ENCODE measurements at places on chromosomes 7 and 10.

DNA sequence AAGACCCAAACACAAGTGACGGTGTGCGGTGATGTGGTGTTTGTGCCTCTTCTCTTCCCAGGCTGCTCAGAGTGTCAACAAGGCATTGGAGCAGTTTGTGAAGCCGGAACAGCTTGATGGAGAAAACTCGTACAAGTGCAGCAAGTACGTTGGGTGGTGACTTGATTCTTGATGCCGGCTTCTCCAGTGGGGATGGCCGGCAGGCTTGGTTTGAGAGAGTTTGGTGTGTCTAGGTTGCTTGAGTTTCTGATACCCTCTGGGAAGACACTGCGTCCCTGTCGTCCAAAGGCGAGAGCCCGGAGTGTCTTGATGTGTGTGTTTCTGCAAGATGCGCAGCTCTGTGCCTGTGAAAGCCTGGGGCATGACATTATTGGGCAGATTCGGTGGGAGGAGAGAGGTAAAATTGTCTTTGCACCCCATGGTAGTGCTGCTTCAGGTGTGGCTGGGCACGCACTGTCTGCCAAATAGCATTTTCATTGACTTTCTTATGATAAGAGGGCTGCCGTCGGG lies 111.8 kb downstream of the ANKRD61 start:
- DNase-seq: no peak

DNA sequence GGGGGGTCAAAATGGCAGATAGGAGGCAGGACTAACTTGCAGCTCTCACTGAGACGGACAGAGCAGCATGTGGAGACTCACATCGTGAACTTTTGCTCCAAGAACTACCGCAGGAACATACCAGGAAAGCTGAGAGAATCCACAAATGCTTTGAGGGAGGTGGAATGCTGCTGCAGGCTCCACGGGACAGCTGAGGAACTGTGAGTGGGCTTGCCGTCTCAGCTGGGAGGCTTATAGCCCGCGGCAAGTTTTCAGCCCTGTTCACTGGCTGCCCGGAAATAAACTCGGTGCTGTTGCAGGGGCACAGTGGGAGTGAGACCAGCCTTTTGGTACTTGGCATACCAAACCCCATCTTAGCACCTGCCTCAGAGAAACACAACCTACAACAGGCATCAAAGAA lies 19.1 kb upstream of the WDR11 start:
- no peak for DNase-seq

DNA sequence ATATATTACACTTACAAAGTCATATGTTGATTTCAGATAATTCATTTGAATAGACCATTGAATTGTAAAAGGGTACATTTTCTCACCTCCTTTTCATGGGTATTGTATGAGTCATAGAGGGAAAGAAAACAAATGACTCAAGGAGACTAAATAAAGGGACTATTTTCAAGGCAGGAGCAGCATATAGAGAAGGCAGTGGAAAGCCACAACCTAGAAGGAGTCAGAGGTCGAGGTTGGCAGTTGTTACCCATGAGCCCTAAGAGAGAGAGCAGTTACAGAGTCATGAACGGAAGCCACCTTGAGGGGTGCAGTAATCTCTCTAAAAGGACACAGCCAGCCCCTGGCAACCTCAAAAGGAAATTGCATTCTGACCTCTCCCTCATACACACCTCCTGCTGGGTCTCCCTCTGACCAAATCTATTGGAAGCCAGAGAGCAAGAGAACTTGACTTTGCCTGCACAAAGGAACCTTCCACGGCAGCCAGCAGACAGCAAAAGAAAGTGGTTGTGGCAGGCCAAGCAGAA lies 137.9 kb downstream of the GRM8 start:
- no peak for DNase-seq

DNA sequence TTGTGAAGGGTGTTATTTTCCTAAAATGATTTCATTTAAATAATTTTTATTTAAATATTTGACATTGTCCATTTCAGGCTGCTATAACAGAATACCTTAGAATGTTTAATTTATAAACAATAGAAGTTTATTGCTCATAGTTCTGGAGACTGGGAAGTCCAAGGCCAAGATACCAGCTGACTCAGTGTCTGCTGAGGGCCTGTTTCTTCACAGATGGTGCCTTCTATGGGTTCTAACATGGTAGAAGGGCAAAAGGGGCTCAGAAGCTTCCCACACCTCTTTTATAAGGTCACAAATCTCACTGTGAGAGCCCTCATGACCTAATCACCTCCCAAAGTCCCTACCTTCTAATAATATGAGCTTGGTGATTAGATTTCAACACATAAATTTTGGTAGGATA lies 50.7 kb downstream of the MTURN start:
- DNase-seq: no peak

GRCh38 chr7:110156511-110156910 lies 934.4 kb upstream of the LRRN3 start:
- DNase-seq: no peak

GRCh38 chr7:27173511-27173955 lies 587 bp downstream of the HOXA10 start:
- DNase-seq: no peak

DNA sequence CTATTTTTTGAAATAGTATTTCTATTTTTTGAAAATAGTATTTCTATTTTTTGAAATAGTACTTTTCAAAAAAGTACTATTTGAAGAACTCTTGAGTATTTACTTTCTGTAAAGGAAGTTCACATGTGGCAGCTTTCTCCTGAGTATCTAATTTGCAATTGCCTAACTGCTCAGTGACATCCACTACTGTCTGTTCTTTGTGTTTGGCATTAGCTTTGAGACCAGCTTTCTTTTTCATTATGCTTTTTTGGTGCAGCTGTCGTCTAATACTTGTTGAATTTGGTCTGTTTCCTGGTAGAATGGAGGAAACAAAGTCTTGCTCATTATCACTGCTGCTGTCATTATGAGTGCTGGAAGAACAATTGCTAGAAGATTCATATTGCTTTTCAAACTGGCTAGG lies 99.1 kb downstream of the BMPR1A start:
- DNase-seq: no peak

- DNase-seq: no peak
Observed at GRCh38 chr10:124211921-124212320, 118.5 kb upstream of the CHST15 start.

Measured in dorsolateral prefrontal cortex (tissue), 122 donors.